MG63 (cell line): ENCODE measurements at places on chromosomes 6 and 20. TPM values are rescaled to one million over a fixed set of nuclear protein-coding genes. Genes with fewer than 3 reads are reported as not detected.

SRSF12 gene
- total RNA-seq, result 0.46 TPM in 1 of 2 replicates, not detected in the other

PTK6 gene
- 0.23 and 8.0 TPM in 2 replicates for total RNA-seq

SLC52A3 gene
- total RNA-seq, result not detected in 2 replicates

RAMACL gene
- 0.13 TPM in 1 of 2 replicates, not detected in the other for total RNA-seq

ITPA gene
- 41.3 and 48.5 TPM in 2 replicates for total RNA-seq

MMP24OS gene
- 4.4 and 4.7 TPM in 2 replicates for total RNA-seq

NHLRC1 gene
- total RNA-seq, result 0.49 TPM in 1 of 2 replicates, not detected in the other

NEURL2 gene
- total RNA-seq, result 0.39 TPM in 1 of 2 replicates, not detected in the other

CHMP4B gene
- 73.9 and 82.3 TPM in 2 replicates for total RNA-seq

TRERF1 gene
- total RNA-seq, result 2.1 TPM in 2 replicates

SCRT2 gene
- not detected in 2 replicates for total RNA-seq

DNA sequence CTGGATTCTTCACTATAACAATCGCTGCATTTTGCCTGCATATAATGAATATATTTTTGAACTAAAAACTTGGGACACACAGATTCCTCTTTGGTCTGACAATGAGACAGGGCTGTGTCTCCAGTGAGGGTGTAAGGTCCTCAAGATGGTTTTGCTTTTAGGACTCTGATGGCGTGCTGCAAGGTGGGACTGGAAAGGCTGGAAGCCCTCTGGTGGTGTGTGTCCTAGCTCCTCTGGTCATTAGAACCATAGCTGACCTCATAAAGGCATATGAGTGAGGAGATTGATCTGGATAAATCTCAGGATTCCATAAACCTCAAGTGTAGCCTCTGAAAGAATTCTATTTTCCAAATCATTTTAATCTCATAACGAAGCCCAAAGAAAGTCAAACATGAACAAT is 108.4 kb upstream of the ASF1A start:
- DNase-seq, result no peak

GRCh38 chr6:113875470-113875869 is 18.3 kb downstream of the MARCKS start:
- no peak for DNase-seq

GRCh38 chr20:56328861-56329260 is 29.9 kb upstream of the FAM210B start:
- DNase-seq, result no peak

- no peak for DNase-seq
These were observed 2.3 kb upstream of the TRAM2 start for GRCh38 chr6:52579006-52579660.

DNA sequence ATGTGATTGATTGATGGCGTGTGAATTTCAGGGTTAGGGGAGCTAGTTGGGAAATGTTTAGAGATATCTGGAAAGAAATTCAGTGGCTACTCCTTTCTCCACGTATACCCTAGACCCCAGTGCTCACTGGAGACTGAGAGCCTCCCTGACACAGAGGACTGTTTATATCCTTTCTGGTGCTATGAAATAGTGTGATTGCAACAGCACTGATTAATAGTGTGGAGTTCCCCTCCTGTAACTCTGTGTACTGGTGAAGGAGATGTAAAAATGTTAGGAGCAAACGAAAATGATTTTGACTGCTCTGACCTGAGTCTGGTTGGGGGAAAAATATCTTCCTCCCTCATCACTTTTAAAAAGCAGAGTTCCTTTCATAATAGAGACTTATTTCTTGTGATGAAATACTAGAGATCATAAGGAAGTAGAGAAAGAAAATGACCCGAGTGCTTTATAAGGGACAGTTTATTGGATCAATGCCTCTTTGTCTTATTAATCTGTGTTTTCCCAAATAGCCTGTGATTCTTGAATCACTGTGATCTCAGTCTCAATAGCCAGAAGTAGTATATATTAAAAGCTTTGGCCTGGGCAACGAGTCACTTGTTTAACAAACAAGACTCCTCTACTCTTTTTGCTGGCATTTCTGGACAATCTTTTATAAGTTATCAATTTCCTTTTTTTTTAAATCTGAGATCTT is 92.3 kb downstream of the RNF182 start:
- no peak for DNase-seq

DNA sequence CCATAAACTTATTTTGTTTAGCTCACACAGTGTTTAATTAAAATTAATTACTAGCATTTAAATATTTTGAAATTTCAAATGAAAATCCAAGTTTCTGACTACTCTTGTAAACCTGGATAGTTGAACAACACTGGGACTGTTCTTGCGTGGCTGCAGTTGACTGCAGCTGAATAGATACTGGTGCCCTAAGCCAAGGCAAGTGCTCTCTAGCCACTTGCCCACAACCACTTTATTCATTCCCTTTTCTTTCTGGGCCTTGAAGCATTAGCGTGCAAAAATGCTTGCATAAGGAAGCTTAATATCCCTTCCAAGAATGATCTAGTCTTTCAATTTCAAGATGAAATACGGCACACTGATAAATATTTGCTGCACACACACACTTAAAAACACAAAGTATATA is 676.0 kb upstream of the MARCKS start:
- DNase-seq, result no peak

- no peak for DNase-seq
These were observed 164.9 kb downstream of the UTRN start for GRCh38 chr6:144449911-144450597.

GRCh38 chr6:106084106-106084988 is 1.8 kb upstream of the PRDM1 start:
- DNase-seq, result peak; percentile 12

GRCh38 chr6:56963043-56963442 is 8.1 kb downstream of the BEND6 start:
- DNase-seq, result no peak

DNA sequence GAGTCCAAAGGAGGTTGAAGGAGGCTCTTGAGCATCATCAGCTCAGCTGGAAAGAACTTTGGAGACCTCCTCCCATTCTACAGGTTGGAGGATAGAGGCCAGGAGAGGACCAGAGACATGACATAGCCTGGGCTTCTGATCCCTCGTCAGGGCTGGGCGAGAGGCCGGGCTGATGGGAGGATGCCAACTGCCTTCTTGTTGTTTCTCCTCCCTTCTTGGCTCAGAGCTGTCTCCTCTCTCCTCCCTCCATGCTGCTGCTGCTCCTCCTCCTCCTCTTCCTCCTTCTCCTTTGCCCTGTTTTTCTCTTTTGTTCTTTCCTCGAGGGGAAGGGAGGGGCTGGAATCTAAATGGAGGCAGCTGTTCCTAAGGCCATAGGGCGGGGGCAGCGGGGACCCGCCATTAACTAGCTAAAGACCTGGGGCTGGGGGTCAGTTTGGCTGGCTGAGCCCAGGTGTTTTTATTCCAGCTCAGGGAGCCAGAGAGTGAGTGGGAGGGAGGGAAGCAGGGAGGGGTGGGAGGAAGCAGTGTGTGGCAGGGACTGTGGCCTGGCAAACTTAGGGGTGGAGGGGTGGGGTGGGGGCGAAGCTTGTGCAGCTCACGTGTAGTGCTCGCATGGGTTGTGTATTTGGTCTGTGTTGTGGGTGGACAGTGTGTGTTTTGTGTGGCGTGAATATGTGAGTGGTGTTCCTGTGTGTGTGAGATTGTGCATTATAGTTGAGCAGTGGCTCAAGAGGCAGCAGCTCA is 84.8 kb downstream of the CD40 start:
- peak; percentile 43 for DNase-seq

DNA sequence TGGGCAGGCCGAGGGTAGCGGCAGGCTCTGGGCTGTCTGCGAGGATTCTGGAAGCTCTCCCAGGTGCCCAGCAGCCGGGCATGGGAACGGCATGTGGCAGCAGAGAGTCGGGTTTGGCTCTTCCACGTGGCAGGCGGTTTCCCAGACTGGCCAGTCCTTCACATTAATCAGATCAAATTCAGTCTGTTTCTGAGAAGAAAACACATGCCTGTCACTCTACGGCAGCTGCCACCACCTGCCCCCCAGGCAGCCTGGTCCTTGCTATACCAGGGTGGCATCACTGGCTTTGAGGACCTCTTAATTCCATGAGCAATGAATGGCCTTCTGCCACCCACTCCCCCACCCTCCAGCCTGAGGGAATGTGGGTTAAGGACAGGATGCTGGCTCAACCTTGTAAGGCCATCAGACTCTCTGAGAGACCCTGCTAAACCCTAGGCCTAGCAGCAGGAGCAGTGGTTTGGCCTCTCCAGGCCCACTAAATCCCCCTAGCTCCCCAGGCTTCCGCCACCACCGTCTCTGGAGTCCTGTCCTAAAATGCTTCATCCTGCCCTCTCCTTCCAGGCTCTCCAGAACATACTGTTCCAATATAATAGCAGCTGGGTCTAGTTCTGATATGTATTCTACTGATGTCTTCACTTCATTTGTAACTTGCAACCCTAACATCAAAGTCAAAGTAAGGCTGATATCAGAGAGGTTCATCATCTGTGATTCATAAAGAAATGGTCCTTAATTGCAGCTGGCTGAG is 47.8 kb downstream of the PLCG1 start:
- DNase-seq, result no peak

DNA sequence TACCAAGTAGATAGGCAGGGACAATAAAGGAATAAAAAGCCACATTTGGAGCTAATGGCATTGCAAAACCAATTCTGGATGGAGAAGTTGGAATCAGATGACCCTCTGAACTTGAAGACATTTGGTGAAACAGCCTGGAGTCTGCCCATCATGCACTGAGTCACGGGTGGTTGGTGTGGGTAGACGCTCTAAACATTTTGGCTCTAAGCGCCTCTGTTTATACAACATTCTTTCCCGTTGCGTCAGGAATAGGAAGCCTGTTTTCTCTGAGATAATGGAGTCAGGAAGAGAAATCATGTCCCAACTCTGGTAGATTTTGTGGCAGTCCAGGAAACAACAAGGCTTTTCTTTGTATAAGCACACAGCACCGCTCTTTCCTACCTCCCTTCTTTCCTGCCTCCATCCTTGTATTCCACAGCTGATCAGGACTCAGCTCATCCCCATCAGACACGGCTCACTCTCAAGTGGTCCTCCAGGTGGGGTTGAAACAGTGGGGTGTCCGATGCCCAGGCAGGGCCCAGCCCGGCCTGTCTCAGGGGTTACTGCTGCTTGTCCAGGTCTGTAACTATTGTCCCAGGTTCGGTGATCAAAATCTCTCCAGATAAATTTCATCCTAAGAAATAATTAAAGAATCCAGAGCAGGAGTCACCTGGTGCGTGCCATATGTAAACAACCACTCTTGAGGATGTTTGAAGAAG is 12.1 kb upstream of the RAMACL start:
- peak; percentile 90 for DNase-seq

GRCh38 chr6:129923530-129924250 is 62.6 kb upstream of the TMEM244 start:
- DNase-seq, result no peak

DNA sequence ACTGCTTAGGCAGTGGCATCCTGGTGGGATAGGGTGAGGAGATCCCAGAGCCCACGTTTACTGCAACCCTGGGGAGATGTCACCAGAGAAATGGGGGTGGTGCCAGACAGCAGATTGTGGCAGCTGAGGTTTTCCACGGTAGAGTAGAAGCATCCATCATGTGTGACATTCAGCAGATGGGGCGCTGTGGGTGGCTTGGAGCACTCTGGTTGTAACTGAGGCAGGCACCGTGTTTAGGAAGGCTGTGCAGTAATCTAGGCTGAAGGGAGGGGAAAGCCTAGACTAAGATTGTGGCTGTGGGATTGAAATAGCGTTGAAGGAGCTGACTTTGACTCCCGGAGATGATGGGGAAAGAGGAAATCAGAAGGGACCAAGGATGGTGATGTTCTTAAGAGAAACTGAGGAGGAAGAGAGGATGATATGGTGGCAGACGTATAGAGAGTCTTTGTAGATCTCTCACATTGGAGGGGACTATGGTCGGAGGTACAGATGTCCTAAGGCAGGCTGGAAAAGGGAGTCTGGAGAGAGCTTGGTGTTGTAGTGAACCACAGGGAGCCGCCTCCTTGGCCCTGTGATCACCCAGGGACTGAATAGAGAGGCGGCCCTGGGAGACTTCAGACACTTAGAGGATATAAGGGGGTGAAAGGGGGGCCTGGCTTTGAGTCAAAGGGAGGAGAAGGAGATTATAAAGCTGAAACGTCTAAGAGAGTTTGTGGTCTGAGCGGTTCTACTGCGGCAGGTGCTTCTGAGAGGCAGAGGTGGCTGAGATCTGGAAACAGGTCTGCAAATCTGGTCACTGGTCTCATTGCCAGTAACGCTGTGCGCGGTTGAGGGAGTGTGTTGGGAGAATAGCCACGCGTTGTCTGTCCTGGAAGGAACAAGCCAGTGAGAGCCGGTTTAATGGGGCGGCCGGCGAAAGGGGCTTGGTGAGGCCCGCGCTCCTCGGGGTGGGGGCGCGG is 792 bp upstream of the MICA start:
- DNase-seq, result peak; percentile 43

DNA sequence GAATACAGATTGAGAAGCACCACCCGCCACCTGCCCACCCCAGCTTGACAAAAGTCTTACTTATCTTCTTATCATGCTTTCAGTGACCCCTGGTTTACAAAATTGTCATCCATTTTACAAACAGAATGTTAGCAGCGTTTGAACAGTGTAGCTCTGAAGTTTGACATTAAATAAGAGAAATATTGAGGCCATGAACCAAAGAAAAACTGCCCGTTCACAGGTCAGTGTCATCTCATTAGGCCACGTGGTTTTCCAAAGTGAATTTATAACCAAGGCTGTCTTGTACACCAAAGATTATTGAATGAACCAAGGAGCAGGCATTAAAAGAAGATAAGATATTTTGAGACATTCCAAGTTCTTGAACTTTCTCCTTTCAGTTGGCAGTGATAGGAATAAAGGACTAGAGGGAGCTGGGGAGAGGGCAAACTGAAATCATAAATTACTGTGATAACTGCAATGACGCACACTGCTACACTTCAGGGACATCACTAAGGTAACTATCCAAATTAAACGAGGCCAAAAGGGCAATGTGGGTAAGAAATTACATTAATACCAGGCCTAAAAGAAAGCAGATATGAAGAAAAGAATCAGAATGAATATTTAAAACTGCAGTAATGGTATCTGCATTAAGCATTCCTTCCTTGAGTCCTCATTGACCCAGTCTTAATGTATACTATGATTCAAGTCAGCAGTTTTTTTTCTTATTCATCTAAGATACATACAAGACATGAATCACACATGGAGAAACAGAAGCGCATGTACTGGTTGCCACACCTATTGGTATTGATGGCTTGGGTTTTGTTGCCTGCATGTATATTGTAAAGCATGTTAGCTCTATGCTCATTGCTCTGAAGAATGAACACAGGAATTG is 159.8 kb upstream of the ARG1 start:
- DNase-seq, result no peak

DNA sequence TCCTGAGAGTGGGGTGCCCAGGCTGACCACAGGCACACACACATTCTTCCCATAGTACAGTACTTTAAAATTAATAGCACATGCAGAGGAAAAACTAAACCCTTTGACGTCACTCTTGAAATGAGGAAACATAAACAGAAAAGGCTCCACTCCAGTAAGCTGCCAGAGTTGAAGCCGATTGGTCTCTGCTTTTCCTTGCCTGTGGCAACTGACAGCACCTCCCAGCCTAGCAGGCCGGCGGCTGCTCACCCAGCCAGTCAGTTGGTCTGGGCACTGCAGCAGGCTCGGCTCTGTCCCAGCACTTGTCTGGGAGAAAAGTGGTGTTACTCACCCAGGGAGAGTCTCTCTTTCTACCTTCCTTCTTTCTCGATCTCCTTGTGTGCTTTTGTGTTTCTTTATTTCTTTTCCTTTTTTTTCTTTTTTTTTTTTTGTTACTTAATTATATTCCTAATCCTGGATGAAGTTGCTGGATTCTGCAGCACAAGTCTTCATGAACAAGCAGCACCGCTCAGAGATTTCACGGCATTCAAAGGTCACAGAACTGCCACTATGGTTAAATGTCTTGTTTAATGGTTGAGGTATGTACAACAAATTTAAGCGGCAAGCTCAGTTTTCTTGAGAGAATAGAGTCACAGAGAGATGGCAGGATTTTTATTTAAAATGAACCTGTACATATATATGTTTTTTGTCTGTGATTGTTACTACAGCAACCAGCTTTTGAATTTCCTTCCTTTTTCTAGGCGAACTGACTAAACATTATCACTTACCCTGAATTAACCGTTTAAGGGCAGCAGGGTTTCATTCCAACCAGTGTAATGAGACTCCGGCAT is at the start of gene PDE7B:
Gene PDE7B (plus strand): TSS at position 260 of the 830 bp plus-strand sequence.
- peak; percentile 97 for DNase-seq
